Fibroblast of upper back skin (primary cell): ENCODE measurements at places on chromosomes 5 and 9.

GRCh38 chr5:115962239-115962564 is at the start of gene LVRN:
Gene LVRN (plus strand): TSS chr5:115962475. CDS start chr5:115962618, 143 bp downstream.
- no peak for DNase-seq

DNA sequence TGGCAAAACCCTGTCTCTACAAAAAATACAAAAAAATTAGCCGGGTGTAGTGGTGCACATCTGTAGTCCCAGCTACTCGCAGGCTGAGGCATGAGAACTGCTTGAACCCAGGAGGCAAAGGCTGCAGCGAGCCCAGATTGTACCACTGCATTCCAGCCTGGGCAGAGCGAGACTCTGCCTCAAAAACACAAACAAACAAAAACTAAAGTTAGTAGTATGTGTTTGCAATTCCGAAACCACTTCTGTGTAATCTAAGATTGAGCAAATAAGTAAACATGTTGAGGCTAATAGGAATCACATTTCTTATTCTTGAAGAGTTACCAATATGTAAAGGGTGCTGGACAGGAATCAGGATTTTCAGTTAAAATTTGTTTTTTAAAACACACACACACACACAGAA is 70.0 kb upstream of the SUSD1 start:
- DNase-seq, result no peak

DNA sequence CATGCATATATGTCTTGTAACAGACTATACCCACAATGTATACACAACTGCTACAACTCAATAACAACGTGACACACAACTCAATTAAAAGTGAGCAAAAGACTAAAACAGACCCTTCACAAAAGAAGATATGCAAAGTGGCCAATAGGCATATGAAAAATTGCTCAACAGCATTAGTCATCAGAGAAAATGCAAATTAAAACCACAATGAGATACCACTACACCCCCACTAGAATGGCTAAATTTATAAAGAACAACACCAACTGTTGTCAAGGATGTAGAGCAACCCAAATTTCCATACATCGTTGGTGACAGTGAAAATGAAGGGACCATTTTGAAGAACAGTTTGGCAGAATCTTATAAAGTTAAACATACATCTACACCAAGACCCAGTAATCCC is 38.9 kb downstream of the GABRB2 start:
- no peak for DNase-seq

- DNase-seq, result peak; percentile 58
Measured at GRCh38 chr5:16669776-16670175, 53.0 kb upstream of the RETREG1 start.

DNA sequence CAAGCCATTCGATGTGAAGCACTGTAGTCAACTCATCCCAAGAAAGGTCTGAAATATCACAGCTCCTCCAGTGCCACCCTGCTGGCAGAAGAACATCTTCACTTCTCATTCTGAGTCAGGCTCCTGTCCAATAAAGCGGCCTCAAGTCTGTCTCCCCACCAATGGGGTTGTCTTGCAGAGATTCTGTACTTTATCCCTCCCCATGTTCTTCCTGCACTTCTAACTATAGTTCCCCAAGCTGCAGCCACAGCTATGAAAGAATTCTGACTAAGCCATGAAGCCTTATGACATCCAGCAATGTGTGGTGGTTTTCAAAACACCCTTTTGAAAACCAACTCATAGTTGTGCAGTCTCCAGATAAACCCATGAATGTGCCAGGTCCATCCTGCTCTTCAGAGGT is 6.8 kb downstream of the MACROH2A1 start:
- DNase-seq, result peak; percentile 86
